ENCODE measurements at places on chromosomes 3 and 15.

GRCh38 chr3:45692866-45693265 is 3.7 kb downstream of the SACM1L start:
- no peak for DNase-seq

DNA sequence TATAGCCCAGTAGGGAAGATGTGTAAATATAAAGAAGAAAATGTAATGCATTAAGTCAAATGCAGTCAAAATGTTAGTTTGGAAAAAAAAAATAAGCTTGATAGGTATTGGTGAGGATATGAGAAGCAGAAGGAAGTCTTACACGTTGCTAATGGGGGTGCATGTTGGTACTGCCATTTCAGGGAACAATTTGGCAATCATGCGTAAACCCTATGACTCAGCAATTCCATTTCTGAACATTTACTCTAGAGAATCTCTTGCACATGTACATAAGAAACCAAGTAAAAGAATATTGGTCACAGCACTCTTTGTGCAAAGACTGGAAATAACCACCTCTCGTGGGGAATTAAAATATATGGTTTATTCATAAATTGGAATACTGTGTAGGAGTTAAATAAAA is 35.5 kb upstream of the TIMP4 start:
- no peak for DNase-seq

GRCh38 chr3:39879581-39879980 is 70.2 kb downstream of the MYRIP start:
- no peak for DNase-seq

GRCh38 chr3:79314544-79314943 is 453.3 kb downstream of the ROBO1 start:
- no peak for DNase-seq

GRCh38 chr3:3074551-3075257 is 35.5 kb downstream of the IL5RA start:
- no peak for DNase-seq

GRCh38 chr15:88992216-88992615 is 79.0 kb upstream of the MFGE8 start:
- no peak for DNase-seq

GRCh38 chr3:33105341-33105948 is 8.4 kb upstream of the CRTAP start:
- no peak for DNase-seq

DNA sequence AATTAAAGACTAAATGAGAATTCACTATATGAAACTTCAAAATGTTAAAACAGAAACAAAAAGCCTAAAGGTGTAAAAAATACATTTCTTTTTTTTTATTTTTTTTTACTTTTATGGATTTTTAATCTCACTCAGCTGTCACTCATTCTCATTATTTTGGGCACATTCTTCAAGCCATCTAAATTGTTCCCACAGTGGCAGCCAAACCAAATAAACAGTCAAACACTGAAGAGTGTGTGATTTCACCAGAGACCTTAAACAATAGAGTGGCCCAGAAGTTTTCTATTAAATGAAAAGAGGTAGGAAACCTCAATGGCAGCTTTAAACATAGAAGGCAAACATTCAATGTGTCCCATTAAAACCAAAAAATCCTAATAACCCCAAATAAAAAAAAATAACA is 616.1 kb downstream of the OTOL1 start:
- DNase-seq: no peak

DNA sequence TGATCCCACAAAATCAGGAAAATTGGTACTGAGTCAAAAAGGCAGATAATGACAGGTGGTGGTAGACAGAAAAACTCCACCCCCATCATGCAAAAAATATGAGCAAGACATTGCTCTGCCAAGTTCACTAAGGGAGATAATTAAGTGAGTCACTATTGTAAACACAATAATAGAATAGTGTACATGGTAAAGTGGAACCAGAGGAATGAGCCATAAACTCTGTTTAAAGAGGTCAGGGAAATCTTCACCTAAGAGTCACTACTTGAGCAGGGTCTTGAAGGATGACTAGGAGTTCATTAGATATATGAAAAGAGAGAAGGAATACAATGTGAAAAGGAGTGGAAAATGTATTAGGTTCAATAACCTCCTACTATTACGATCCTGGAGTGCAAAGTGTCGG is 213.4 kb upstream of the PEX5L start:
- DNase-seq: no peak

DNA sequence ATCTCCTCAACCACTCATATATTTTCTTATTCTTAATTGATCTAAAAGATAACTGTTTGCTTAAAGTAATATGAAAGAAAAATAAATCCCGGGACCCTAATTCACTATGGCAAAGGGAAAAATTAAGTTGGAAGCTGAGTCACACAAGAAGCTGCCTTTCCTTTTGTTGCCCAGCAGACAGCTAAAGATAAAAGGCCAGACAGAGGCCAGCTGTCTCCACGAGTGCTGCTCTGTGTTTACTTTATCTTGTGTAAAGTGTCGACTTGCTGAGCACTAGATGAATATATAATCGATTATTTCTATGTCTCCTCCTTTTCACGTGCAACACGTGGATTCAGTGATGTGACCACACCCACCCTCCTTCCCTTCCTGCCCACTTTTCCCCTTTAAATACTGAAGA is 52.8 kb upstream of the NSMCE3 start:
- no peak for DNase-seq

GRCh38 chr3:38690185-38690584 is 40.7 kb upstream of the SCN5A start:
- no peak for DNase-seq

DNA sequence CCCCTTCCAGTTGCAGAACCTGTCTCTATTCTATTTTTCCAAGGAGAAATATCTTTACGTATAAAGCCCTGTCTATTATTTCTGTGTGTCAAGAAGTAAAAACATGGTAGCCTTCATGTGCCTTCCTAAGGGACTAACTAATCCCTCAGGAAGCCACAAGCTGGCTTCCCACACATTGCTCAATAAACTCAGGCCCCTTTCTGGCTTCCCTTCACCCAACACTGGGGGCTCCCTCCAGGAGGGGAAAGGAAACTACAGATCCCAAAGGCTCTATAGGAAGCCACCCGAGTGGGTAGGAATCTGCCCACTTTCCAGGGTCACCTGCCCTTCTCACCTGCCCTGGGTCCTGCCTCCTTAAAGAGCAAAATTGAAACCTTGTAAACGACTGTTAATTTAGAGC is 4.6 kb downstream of the TLE3 start:
- DNase-seq: no peak

- DNase-seq: no peak
Observed at GRCh38 chr3:38015485-38015884, 14.0 kb downstream of the PLCD1 start.

- DNase-seq: no peak
Observed at GRCh38 chr3:18434711-18435110, 9.6 kb upstream of the SATB1 start.

DNA sequence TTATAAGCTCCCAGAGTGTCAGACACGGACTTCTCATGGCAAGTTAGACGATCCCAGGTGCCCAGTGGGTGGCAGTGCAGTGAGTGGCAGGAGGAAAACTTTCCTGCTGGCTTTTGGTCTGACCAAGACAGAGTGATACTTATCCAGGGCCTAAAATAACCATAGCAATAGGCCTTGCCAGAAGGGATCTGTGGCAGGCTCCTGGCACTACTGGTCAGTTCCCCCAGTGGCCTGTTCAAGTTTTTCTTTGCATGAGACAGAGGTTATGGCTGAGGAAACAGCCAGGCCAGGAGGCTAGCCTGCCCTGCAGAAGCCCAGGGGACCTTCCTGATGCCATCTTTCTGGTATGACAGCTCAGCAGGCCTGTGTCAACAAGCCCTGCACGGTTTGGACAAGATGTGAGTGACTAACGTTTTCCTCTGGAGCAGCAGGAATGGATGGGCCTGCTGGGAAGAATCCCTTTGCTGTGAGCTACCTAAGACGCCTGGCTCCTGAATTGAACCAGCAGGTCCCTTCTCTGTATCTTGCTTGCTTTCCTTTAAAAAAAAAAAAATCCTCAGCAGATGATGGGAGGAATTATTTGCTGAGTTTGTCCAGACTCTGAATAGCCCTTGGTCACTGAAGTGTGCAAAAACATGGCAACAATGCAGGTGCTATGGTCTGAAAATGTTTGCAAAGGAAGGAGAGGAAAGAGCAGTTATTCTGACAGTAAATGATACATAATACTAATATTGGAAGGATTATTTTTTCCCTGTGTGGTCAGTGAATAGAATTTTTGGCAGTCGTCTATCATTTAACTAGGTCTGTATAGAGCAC is 18.0 kb downstream of the SCG5 start:
- DNase-seq: no peak

DNA sequence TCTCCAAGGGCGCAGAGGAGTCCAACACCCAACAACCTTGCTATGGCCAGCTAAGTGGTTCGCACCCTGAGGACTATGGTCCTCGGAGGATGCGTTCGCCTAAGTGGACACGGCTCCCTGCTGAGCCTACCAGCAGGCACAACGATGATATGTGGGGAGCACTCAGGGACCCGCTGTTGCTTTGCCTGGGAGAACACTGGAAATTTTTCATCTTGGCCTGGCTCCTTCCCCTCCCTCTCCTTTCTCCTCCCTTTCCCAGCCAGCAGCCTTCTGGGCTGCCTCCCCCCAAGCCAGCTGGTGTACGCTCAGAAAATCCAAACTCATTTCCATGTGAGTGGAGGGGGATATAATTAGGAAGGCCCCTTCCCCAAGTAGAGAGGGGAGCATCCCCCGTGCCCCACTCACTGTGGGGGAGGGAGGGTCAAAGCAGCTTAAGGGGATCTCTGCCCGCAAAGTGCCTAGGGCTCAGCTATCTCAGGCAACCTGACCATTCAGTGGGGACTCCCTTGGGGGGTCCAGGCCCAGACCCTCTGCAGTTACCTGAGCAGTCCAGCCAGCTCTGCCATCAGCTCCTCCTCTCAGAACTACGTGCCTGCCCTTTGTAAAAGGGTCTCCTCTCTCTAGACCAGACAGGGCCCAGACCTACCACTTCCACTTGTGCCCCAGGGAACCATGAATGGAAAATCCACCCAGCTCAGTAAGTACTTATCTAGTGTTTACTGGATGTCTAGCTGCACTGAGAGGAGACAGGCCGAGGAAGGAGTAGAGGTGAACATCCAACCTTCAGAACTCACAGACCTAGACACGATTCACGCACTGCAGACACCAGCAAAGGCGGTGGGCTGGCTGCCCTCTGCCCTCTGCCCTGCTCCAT is 742 bp upstream of the SEMA7A start:
- DNase-seq: no peak

DNA sequence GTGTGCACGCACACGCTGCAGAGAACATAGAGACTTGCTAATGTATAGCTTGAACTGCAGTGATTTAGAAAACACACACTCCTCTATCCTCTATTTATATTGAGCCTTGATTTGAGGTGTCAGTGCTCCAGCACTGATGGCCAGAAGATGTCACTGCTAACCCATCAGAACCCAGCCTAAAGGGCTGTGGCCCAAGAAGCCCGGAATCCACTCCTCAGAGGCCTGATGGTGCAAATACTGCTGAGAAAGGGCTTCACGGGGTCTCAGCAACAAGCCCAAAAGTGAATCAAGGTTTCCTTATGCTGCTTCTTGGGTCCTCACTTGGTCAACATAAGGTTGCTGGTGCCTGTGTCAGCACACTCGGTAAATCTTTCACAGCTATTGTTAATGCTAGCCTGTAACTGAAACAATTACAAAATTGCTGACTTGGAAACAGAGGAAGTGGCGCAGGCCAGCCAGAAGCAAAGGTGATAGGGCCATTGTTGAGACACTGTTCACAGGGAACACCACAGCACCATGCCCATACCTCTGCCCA is 60.3 kb downstream of the HEG1 start:
- DNase-seq: no peak

DNA sequence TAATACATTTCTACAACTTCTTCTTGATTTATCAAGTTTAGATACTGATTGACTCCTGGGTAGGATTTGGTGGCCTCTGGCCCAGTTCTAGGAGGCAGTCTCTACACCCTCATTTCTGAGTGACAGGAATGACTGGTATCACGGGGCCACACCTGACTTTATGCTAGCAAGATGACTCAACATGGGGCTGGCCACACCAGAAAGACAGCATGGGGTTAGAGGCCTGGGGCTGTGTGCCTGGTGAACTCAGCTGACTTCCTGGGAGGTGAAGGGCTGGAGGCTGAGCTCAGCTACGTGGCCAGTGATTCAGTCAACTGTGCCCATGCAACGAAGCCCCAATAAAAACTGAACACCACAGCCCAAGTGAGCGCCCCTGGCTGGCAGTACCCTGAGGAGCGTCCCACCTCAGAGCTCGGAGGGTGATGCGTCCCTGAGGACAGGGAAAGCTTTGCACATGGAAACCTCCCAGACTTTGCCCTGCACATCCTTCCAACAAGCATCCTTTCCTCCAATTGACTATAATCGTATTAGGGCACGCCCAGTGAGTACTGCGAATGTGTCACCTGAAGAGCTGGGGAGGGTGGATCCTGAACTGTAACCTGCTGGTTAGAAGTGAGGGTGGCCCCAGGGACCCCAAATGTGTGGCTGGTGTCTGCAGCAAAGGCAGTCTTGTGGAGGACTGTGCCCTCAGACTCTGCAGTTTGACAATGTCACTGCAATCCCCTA is 57.2 kb downstream of the NIPA2 start:
- DNase-seq: no peak

DNA sequence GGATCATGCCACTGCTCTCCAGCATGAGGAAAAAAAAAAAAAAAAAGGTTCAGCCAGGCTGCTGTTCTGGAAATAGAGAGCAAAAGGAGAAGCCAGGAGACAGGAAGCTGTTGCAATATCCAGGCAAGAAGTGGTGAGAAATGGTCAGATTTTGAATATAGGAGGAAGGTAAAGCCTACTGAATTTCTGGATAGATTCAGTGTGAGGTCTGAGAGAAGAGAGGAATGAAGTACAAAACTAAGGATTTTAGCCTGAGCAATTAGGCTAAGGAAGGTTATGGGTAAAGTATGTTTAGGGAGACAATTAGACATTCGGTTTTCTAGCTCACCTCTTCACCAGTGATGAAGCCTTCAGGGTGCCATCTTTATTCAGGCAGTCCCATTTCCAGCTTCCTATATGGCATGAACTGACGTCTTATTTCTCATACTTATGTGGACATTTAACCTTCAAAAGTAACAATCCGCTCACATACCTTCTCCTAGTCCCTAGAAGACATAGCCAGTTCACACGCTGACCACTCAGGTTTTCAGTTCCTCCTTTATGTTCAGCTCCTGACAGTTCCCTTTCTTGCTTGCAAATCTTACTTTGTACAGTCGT is 57.2 kb downstream of the KIF9 start:
- no peak for DNase-seq

DNA sequence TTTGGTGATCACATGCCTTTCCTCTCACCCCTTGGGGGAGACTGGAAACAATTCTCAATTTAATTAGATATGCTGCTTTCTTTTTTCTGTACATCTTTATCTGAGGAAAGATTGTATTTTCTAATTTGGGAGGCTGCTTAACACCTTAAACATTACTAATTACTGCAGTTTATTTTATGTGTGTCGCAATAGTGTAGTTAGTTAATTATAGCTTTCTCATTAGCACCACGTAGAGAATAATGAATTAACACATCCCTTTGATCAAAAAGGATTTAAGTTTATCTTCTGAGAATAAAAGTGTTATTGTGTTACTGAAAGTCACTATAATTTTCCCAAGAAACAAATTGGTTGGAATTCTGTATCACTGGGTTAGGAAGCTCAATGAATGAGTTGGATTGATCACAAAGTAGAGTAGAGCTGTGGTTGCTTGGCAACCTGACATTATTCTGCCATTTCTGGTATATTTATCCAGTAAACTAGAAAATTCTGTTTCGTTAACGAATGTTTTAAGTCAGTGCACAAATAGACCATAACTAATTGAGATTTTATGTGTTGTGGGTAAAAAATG is 4.3 kb downstream of the CHL1 start:
- DNase-seq: no peak
